Fibroblast of villous mesenchyme (primary cell): ENCODE measurements at places on chromosomes 16 and 17.

- peak; percentile 97 for DNase-seq
Measured at GRCh38 chr17:20191056-20191455, 181.9 kb downstream of the SPECC1 start.

GRCh38 chr16:26863931-26864330 is 202.8 kb upstream of the C16orf82 start:
- DNase-seq = peak; percentile 27

DNA sequence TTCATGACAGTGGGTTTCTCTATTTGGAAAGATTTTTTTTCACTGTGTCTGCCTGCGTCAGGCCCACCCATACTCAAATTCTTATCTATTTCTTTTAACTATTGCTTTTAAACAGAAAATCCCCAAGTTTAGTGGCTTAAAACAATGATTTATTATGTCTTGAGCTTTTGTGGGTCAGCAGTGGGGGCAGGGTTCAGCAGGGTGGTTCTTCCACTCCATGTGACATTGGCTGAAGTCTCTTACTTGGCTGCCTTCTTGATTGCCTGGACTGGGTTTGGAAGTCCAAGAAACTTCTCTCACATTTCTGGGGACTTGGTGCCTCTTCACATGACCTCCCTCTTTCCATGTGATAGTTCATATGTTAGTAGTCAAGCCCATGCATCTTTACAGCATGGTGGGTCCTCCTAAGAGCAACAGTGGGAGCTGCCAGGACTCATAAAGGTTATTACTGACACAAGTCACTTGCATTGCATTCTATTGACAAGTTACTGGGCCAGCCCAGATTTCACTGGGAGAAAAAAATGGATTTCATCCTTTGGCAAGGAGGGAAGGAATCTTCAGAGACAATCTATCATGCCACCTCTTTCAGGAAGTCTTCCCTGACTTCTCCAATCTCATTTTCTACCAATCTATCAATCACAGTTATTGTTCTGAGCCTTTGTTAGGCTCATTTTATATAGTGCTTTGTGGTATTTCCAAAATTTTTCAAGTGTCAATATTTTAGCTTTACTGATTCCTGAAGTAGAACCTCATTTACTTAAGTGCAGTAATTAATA is 436.1 kb downstream of the XYLT1 start:
- no peak for DNase-seq

- no peak for DNase-seq
Measured at GRCh38 chr17:39635614-39636176, 1.2 kb upstream of the STARD3 start.

- no peak for DNase-seq
Measured at GRCh38 chr16:77820340-77820739, 32.0 kb downstream of the VAT1L start.

DNA sequence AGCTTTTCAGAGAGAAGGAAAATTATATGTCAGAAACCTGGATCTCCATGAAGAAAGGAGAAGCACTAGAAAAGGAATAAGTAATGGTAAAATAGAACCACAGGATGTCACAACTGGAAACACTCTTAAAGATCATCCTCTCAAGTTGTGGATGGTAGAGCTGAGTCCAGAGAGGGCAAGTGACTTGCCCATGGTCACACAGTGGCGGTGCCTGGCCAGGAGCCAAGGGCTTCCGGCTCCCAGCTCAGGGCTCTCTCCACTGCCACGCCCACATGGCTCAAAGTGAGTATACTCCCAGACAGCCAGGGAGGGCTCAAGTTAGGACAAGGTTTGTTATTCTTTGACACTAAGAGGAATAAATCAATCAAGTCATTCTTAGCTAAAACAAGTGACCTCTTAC is 159.8 kb downstream of the COPRS start:
- DNase-seq = no peak

- no peak for DNase-seq
Measured at GRCh38 chr16:83400234-83400633, 407.5 kb upstream of the HSBP1 start.

DNA sequence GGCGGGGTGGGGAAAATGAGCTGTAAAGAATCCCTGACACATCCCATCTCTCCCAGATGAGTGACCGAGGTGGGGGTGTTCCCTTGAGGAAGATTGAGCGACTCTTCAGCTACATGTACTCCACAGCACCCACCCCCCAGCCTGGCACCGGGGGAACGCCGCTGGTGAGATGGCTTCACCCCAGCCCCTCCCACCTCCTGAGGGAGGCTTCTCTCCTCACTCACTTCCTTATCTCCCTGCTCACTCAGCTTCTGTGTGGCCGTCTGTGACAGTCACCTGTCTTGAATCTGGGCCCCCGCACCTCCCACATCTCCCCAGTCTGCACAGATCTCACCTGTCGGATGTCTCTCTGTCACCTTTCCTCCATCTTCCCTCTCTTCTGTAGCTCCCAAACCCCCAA is 13.4 kb downstream of the PDK2 start:
- DNase-seq = no peak

- DNase-seq = no peak
Measured at GRCh38 chr16:56311208-56312027, 113.9 kb downstream of the AMFR start.

- no peak for DNase-seq
Measured at GRCh38 chr17:20310481-20310880, 156.9 kb downstream of the LGALS9B start.

DNA sequence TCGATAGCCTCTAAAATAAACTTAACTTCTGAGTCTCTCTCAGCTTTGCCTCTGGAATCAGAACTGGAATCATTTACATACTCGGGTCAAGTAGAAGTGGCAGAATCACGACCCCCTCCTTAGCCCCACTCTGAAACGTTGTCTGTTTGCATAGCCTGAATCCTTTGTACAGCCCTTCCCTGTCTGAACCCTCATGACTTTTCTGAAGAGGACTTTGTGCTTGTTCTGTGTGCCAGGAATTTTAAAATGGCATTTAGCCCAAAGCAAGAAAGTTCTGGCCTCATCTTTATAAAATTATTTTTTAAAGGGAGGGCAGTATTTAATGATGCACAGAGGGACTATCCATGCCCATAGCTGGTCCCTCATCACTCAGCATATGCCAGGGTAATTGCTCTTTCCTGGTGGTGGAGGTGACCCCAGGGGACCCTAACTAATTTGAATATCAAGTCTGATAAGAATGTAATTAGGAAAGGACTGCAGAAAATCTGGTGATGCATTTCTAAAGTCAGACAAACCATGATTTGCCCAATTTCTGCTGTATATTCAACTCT is 342.7 kb upstream of the TNRC6C start:
- no peak for DNase-seq

DNA sequence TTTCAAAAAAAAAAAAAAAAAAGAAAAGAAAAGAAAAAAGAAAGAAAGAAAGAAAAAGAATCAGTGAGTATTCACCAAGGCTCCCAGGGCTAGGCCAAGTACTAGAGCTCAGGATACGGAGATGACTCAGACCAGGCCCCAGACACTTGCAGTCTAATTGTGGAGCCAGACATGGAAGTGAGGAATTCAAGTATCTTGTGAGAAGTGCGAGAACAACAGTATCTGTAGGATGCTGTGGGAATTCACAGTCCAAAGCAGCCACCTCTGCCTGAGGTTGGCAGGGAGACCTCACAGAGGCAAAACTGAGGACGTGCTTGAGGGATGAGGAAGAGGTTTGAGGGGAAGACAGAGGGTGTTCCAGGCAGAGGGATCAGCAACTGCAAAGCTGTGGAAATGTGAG is 14.0 kb upstream of the ALDOA start:
- no peak for DNase-seq
